ENCODE measurements at places on chromosomes 7 and 10.
A peak's percentile ranks its signal among the peaks of the same experiment; 100 is the strongest.

DNA sequence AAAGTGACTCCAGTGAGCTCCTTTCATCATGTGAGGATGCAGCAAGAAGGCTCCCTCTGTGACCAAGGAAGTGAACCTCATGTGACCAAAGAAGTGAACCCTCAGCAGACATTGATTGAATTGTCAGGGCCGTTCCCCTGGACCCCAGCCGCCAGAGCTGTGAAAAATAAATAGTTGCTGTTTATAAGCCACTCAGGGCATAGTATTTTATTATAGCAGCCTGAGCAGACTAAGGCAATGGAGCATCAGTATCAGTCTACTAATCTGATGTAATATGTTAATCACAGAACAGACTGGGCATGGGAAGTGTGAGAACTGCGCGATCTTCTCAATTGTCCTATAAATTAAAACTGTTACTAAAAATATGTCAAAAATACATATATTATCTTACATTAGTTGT is 384.5 kb upstream of the PRKCQ start:
- DNase-seq = no peak
- H3K27ac ChIP-seq = no peak overlapping the region
- peaks cover 2% of the 10 kb centered on the region for H3K4me1 ChIP-seq
- peaks cover 6% of the 10 kb centered on the region for H3K27me3 ChIP-seq
- no peaks in the 10 kb centered on the region for H3K36me3 ChIP-seq
- no peak overlapping the region for H3K4me3 ChIP-seq

- H3K27ac ChIP-seq = peak overlapping the region; percentile 29
- H3K27me3 ChIP-seq = no peaks in the 10 kb centered on the region
- peaks cover 15% of the 10 kb centered on the region for H3K4me1 ChIP-seq
- H3K4me3 ChIP-seq = no peak overlapping the region
These were observed 4.2 kb downstream of the CLDN12 start for GRCh38 chr7:90407484-90407821.

DNA sequence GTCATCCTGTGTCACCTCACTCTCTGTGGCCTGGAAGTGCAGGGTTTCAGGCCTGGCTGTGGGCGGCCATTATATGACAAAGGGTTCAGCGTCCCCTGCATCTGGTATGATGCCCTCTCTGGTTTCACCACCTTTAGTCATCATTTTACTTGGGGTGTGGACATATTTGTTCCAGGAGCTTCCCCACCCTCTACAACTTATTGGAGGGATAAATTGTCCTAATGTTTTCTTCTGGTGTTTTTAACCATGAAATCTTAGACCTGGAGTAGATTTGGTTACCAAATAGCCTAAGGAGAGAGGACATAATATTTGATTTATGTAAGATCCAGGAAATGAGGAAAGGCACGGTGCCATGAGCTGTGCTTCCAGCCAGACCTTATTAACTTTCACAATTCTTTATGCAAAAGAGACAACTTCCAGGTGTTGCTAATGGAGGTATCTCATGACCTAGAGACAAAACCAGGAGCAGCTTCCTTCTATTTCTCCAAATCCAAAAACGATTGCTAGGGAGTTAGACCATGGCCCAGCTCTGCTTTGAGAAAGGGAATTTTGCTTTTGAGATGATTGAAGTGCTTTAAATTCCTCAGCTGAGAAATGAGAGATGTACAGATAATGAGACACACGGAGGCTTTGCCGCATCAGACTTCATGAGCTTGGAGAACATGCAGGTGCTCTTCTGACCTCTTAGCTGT is 20.9 kb downstream of the WBP1L start:
- no peak for DNase-seq
- H3K27ac ChIP-seq = no peak overlapping the region
- H3K4me3 ChIP-seq = no peak overlapping the region
- peaks cover 35% of the 10 kb centered on the region for H3K4me1 ChIP-seq
- H3K36me3 ChIP-seq = no peaks in the 10 kb centered on the region

DNA sequence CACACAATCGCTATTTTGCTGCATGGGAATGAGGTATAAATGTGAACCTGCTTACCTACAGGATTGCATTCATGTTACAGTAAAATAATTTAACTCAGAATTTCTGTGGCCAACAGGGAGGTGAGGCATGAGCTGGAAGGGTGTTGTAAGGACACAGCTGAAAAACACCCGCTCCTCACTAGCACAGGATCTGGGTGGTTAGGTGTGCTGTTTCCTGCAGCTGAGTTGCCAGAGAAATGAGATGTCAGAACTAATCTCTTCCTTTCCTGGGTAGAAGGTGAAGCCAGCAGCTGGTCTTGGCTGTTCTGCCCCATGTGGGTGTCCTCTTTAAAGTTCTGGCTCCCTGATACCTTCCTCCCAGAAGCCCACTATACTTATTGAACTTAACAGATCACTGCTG is 39.0 kb upstream of the ZNF438 start:
- no peak for DNase-seq
- no peak overlapping the region for H3K4me3 ChIP-seq
- H3K4me1 ChIP-seq = no peaks in the 10 kb centered on the region
- peaks cover 74% of the 10 kb centered on the region for H3K27me3 ChIP-seq

DNA sequence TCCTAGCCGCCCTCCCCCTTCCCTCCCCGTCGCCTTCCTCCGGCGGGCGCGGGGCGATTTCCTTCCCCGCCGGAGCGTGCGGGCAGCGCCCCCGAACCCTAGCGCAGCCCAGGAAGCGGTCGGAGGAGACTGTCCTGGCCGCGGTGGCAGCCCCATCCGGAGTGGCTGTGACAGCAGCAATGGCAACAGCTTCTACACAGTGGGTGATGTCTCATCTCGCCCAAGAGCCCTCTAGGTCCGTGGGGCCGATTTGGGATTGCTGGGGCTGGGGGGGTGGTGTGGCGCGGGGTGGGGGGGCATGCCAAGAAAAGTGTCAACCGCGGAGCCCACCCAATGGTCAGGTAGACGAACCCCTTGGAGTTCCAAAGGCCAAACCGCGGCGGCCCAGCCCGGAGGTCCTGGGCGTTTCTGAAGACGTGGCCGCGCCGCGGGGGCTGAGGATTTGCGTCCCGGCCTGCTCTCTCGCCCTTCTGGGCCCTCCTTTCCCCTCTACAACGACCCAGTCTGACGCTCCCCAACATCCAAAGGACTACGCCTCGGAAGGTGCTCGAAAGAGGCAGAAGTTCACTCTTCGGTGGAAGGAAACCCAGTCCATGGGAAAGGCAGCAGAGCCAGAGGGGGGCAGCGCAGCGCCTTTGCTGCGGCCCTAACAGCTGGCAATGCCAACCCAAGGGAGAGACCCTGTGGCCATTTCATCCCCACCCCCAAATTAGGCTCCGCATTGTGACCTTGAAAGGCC is 603 bp upstream of the TWIST1 start:
- H3K4me1 ChIP-seq = peaks cover 4% of the 10 kb centered on the region
- peaks cover 50% of the 10 kb centered on the region for H3K27me3 ChIP-seq
- H3K4me3 ChIP-seq = peak overlapping the region; percentile 77
- no peak for DNase-seq
- H3K36me3 ChIP-seq = peaks cover 2% of the 10 kb centered on the region

- H3K27ac ChIP-seq = no peak overlapping the region
- no peak overlapping the region for H3K4me3 ChIP-seq
- H3K4me1 ChIP-seq = peaks cover 2% of the 10 kb centered on the region
- H3K36me3 ChIP-seq = peaks cover 2% of the 10 kb centered on the region
- peaks cover 45% of the 10 kb centered on the region for H3K27me3 ChIP-seq
These were observed 53.0 kb upstream of the TNKS2 start for GRCh38 chr10:91745090-91745831.

DNA sequence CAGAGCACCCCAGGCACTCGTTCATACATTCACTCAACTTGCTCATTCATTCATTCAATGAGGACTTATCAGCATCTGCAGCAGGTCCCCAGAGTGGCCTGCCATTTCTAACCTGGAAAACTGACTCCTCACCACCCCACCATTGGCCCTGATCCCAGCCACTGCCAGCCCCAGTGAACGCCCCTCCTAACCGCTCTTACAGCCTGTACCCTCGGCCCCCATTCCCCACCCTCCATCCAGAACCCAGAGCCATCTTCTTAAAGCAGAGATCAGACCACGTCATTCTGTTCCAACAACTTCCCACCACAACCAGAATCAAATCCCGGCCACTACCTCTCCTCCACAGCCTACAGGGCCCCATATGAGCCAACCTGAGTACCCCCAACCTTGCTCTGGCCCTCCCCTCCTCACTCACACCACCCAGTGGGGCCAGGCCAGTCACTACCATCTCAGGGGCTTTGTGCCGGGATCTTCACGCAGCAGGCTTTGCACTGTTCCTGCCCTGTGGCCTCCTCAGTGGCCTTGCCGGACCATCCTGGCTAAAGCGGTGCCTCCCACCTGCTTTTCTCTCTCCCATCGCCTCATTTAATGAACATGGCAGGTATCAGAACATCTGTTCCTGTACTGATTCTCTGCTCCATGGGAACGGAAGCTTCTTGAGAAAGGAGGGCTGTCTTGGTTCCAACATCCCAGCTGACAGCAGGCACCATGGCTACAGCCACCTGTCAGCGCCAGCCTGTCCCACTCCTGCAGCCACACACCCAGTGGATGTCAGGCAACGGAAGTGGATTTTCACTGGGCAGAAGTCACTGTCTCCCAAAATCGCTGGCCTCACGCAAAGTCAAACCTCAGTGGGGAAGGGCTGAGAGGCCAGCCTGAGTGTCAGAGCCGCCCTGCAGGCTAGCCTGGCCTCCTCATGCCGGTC is 45.4 kb downstream of the FAM53B start:
- DNase-seq = no peak
- peak overlapping the region; percentile 83 for H3K4me3 ChIP-seq
- peaks cover 6% of the 10 kb centered on the region for H3K36me3 ChIP-seq
- no peaks in the 10 kb centered on the region for H3K27me3 ChIP-seq

DNA sequence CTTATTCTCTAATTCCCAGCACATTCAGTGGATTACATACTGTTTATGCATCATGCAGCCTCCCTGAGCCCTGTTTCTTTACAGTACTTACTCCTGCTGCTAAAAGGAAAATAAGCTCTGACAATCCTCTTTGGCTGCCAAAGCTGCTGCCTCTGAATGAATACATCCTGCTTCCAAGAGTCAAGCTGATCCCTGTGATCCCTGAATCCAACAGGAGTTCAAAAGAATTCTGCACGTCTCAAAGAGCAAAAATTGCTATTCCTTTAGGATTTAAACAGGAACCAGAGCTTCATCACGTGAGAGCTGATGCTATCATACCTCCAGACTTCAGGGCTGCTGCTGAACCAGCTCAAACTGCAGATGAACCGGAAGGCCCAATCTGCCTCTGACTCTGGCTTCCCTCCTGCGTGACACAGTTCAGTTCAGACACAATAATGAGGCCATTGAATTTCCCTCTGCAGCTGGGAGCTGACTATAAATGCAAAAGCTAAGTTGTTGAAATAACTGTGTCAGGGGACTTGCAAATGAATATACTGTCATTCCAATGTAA is 851.0 kb upstream of the PHF14 start:
- H3K27me3 ChIP-seq = no peaks in the 10 kb centered on the region
- no peaks in the 10 kb centered on the region for H3K4me1 ChIP-seq
- H3K27ac ChIP-seq = no peak overlapping the region
- H3K4me3 ChIP-seq = no peak overlapping the region

DNA sequence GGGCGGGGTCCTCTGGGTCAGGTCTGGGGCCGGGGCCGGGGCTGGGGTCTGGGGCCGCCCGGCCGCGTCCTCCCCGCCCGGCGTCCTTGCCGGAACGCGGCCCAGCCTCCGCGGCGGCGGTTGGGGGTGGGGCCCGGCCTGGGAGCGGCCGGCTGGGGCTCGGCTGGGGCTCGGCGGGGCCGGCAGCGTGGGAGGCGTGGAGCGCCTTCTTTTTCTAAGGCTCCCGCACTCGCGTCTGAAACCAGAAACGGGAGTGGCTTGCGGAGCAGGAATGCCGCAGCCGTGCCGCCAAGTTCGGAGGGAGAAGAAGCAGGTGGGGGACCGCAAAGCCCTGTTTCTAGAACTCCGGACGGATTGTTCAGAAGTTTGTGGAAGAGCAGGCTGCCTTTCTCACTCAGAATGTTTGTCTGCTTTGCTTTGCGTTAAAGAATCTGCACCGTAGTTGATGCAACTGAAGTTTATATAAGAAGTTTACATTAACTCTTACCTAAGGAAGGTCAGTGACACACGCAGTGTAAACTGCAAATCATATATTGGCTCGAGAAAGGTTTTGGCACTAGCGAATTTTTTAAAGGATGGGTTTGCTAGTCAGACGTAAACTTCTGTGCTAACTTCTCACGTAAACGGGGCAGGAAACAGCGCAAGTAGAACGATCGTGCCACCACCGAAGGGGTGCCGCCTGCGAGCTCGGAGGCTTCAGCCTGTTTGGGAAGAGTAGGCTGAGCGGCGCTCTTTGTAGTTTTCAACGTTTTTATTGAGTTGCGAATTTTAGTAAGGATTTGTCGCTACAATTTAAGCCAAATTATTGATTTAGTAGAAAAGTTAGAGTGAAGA is 729 bp downstream of the DNAJB6 start:
- DNase-seq = peak; percentile 54
- peak overlapping the region; percentile 94 for H3K4me3 ChIP-seq
- peak overlapping the region; percentile 96 for H3K27ac ChIP-seq
- peaks cover 5% of the 10 kb centered on the region for H3K27me3 ChIP-seq
- H3K36me3 ChIP-seq = peaks cover 4% of the 10 kb centered on the region

DNA sequence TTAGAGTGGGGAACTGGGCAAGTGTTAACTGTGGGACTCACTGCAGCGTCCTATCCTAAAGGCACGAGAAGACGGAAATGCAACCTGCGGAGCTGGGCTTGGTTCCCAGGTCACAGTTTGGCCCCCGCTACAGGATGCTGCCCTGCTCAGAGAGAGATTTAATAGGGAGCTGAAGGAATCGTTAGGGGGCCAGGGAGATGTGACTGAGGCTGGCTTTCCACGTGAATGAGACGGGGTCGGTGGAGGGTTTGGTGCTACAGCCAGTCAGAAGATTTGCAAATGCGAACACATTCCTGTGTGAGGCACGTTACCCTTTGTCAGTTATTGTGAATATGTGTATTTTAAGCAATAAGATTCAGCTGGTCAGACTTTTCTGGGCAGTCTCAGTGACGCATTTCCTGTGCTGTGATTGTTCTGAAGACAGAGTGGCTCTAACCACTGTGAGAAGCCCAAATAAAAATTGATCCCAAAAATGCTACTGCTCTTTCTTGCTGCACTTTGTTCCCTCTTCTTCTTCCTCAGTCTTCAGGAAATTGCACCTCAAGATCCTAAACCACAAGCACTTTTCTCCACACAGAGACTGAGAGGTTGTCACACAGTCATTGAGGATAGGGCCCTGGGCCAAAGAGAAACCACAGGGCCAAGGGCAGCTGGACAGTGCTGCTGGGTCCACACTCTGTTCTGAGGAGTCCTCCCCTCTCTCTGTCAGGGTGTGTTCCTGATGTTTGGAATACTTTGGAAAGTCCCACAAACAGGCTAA is 21.2 kb downstream of the CYP17A1 start:
- H3K27ac ChIP-seq = no peak overlapping the region
- no peak for DNase-seq
- H3K4me3 ChIP-seq = no peak overlapping the region
- peaks cover 10% of the 10 kb centered on the region for H3K4me1 ChIP-seq

GRCh38 chr7:37901236-37901827 is 15.3 kb downstream of the SFRP4 start:
- peaks cover 2% of the 10 kb centered on the region for H3K36me3 ChIP-seq
- no peak overlapping the region for H3K4me3 ChIP-seq
- peaks cover 50% of the 10 kb centered on the region for H3K27me3 ChIP-seq
- DNase-seq = no peak
- H3K4me1 ChIP-seq = peaks cover 4% of the 10 kb centered on the region
- H3K27ac ChIP-seq = no peak overlapping the region

- no peak overlapping the region for H3K27ac ChIP-seq
- no peak overlapping the region for H3K4me3 ChIP-seq
- H3K4me1 ChIP-seq = no peaks in the 10 kb centered on the region
- no peak for DNase-seq
These were observed 22.3 kb downstream of the DENND2A start for GRCh38 chr7:140618306-140618705.

- no peaks in the 10 kb centered on the region for H3K27me3 ChIP-seq
- H3K4me1 ChIP-seq = no peaks in the 10 kb centered on the region
- no peak for DNase-seq
- no peak overlapping the region for H3K4me3 ChIP-seq
These were observed 64.7 kb downstream of the MACC1 start for GRCh38 chr7:20152511-20152910.
